Lung microvascular endothelial cell (primary cell): ENCODE measurements at places on chromosomes 13 and 19.
A peak's percentile ranks its signal among the peaks of the same experiment; 100 is the strongest.

GRCh38 chr19:48203222-48203793 lies 32.8 kb downstream of the ZSWIM9 start:
- DNase-seq = no peak

DNA sequence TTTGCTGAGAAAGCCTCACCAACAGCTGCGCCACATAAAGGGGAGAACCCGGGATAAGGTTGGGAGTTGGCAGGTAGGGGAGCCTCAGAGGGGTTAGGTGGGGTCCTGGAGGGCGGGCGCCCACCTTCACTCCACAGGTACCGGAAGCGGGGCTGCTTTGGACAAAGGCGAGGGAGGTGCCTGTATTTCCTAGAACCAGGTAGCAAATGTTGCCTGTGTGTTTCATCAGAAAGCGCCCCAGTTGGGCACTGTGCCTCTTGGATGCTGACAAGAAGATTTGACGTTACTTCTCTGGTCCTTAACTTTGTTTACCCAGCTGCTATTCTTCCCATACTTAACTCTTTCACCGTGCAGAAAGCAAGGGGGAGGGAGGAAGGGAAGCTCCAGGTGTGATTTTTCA lies 278.9 kb downstream of the ZNF536 start:
- DNase-seq = no peak

GRCh38 chr13:113815151-113816058 lies 48.5 kb downstream of the GAS6 start:
- DNase-seq = peak; percentile 57

GRCh38 chr19:46762245-46762890 lies 16.1 kb upstream of the STRN4 start:
- DNase-seq = no peak

GRCh38 chr13:102970542-102970941 lies 95.7 kb downstream of the SLC10A2 start:
- no peak for DNase-seq

DNA sequence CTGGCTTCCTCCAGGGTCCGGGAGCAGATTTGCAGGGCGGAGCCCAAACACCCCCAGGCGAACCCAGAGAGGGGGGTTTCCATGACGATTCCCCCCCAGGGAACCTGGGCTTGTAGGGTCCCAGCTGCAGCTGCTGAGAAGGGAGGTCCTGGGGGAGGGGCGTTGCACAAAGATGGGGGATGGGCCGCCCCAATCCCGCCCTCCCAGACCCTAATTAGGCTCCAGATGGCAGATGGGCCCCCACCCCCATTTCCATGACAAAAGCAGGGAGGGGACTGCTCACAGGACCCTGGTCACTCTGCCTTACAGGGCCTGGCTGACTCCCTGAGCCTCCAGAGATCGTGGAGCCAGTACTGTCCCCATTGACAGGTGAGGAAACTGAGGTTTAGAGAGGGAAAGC lies 15.2 kb downstream of the ELAVL3 start:
- DNase-seq = no peak

GRCh38 chr13:99160415-99160814 lies 40.2 kb upstream of the UBAC2 start:
- DNase-seq = no peak

DNA sequence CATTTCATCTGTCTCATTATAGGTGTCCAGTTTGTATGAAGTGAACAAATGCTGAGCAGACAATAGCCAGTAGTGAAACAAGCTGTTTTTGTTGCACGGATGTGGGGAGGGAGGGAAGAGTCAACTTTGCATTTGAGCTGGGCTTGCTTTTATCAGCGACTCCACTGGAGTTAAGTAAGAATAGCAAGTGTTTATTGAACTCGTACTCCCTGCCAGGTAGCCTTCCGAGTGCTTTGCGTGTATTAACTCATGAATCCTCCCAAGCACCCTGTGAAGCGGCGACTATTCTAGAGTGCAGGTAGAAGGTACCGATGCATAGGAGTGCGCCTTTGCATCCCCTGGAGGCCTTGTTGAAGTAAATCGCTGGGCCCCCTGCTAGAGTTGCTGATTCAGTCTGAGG lies 4.7 kb upstream of the ZNF444 start:
- no peak for DNase-seq

- no peak for DNase-seq
These were observed 38.7 kb downstream of the BRCA2 start for GRCh38 chr13:32354040-32354439.

- peak; percentile 72 for DNase-seq
These were observed 279.8 kb downstream of the DNAJC15 start for GRCh38 chr13:43303033-43303729.

- DNase-seq = no peak
These were observed 69.4 kb upstream of the KLF12 start for GRCh38 chr13:74203576-74203975.

DNA sequence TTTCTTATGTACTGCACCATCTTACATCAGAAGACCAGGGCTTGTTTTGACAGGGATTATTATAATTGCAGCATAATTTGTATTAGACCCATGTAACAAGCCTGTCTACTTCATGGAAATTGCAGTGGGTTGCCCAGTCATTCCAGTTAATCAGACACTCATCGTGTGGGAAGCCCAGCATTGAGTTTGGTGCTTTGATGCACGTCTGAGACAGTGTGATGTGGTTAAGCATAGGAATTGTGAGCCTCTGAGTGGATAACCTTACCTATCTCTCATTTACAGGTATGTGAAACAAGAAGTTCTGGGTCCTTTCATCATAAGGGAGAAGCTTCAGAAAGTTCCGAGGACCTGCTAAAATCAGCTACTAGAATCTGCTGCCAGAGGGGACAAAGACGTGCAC lies 12.8 kb downstream of the RGCC start:
- DNase-seq = no peak

DNA sequence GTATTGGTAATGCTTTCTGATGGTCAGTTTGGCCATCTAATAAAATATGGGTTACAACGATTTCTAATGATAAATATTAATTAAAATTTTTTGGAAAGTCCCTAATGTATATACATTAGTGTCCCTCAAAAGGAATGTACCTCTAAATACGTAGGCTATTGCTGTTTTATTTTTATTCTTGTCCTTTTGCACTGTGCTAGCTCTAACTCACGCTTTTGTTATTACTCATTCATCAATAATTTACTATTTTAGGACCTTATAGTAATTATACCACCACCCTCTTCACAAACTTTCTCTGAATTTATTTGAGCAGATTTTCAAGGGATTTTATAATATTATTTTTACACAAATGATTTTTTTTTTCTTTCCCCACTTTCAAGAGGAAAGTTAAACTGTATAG lies 795.9 kb upstream of the PCDH9 start:
- DNase-seq = no peak

GRCh38 chr19:7101498-7102253 lies 32.2 kb downstream of the ZNF557 start:
- DNase-seq = no peak

DNA sequence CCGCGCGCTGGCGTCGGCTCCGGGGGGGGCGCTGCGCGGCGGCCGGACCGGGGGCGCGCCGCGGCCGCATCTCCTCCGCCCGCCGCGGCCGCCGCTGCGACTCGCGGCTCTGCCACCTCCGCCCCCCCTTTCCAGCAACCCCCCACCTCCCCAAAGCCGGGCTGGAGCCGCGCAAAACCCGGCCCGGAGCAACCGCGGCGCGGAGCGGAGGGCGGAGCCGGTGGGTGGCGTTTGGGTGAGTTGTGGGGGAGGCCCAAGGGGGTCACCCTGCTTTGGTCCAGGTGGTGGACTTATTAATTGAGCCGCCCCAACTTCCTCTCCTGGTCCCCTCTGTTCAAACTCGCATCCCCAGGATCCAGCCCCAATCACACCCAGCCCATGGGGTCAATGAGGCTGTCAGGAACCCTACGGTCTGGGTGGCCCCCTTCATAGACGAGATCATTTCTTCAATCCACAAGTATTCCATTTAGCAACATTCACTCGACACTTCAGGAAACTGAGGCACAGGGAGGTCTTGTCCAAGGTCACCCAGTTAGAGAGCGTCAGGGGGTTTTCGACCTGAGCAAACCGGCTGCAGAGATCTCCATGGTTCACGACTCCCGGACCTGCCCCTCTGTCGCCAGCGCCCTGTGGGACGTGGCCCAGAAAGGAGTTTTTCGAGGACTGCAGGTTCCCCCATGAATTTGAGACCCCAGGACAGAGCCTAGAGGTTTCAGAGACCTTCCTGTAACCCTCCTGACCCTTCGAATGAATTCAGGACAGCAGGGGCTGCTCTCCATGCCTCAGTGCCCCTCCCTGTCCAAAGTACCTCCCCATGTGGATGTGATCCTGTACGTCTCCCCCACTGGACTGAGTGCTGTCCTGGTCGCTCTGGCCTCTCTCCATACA lies 22.4 kb upstream of the SEMA6B start:
- DNase-seq = peak; percentile 50
